B cell (primary cell): ENCODE measurements at places on chromosomes 13 and 19. TPM values are rescaled to one million over a fixed set of nuclear protein-coding genes. Genes with fewer than 3 reads are reported as not detected.

DNA sequence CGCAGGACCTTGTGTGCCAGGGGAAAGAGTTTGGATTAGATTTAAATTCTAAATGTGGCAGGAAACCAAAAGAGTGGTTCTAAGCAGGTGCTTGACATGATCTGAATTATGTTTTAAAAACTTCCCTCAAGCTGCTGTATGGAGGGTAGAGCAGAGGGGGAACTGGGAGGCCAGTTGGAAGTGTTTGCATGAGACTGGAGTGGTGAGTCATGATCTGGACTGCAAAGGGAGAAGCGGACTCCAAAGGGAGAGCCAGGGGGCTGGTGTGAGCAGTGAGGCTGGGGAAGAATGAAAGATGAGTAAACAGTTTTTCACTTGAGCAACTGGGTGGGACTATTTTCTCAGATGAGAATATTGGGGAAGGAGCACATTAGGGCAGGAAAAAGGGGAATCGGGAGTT lies 206.1 kb downstream of the DNAJC15 start:
- no peak for DNase-seq

- no peak for DNase-seq
Observed at GRCh38 chr19:13637664-13638063, 126.7 kb upstream of the MRI1 start.

Gene RGS9BP
- 0.03 and 0.07 TPM in 2 replicates for polyA plus RNA-seq

GRCh38 chr13:46086421-46086922 lies 18.4 kb downstream of the CPB2 start:
- no peak for DNase-seq

DNA sequence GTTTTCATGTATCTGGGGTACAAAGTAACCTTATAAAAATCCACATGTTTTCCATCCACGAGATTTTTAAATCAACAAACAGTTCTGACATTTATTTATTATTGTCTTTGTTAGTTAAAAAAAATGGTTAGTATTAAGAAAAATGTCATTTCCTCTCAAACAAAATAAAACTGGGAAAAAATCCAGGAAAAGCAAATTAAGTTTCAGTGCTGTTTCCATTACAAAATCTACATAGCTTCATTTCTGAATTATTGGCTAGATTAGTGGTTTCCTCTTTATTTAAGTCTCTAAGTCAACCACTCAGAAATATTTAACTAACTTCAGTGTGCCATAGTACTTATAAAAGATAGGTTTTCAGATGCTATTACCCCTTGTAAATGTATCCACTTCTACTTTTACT lies 49.1 kb downstream of the MZT1 start:
- DNase-seq = no peak

- DNase-seq = no peak
Observed at GRCh38 chr13:80962173-80962572, 621.2 kb upstream of the SPRY2 start.

Gene NLRP7
- polyA plus RNA-seq = 0.07 and 0.13 TPM in 2 replicates

DNA sequence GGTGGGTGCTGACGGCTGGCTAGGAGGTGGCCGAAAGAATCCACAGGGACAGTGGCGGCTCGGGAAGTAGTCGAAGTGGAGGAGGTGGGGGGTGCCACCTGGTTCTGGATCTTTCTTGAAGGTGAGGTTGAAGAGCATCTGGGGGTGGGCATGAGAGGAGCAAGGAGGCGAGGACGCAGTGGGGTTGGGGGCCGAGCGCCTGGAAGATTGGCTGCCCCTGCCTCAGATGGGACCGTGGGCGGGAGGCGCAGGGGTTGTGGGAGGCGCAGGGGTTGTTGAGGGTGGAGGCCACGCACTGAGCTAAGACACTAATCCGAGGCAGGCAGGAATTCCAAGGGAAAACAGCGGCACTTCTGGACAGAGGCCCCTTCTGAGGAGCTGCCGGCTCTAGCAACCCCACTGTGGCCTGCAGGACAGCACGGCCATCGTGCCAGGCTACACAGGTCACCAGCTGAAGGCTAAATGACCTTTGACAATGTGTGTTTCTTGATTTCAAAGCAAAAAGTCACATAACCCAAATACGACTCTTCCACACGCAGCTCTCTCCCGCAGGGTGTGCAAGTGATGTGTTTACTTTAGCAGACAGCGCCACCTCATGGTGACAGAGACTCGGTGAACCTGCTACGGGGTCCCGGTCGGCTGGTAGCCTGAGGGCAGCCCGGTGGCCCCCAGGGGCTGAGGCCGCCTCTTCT lies 44.1 kb upstream of the RANBP3 start:
- peak; percentile 72 for DNase-seq

Gene LNX2
- polyA plus RNA-seq = 2.9 and 3.7 TPM in 2 replicates

DNA sequence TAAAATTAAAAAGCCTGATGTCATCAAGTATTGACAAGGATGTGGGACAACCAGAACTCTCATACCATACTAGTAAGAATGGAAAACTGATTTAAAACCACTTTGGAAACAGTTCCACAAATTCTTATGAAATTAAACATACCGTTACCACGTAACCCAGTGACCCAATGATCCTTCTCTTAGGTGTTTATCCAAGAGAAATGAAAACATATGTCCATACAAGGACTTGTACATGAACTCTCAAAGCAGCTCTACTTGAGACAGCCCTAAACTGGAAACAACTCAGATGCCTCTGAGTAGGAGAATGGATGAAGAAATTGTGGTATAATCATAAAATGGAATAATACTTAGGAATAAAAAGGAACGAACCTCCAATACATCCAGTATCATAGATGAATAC lies 27.6 kb downstream of the SLC6A16 start:
- DNase-seq = no peak

GRCh38 chr13:30697177-30697953 lies 38.0 kb upstream of the ALOX5AP start:
- DNase-seq = no peak

DNA sequence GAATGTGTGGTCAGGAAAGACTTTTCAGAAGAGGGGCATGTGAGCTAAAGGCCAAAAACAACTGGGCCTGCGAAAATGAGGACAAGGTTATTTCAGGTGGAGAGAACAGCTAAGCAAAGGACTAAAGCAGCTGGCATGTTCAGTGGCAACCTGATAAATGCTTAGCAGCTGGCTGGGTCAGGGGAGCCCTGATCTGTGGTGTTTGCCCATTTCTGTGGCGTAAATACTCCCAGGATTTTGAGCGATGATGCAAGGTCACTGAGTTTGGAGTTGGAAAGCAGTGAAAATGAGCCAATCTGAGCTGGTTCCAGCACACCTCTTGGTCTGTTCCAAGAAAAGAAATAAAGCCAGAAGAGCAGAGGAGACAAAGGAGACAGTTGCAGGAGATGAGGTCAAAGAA lies 704.3 kb downstream of the UQCRFS1 start:
- no peak for DNase-seq

DNA sequence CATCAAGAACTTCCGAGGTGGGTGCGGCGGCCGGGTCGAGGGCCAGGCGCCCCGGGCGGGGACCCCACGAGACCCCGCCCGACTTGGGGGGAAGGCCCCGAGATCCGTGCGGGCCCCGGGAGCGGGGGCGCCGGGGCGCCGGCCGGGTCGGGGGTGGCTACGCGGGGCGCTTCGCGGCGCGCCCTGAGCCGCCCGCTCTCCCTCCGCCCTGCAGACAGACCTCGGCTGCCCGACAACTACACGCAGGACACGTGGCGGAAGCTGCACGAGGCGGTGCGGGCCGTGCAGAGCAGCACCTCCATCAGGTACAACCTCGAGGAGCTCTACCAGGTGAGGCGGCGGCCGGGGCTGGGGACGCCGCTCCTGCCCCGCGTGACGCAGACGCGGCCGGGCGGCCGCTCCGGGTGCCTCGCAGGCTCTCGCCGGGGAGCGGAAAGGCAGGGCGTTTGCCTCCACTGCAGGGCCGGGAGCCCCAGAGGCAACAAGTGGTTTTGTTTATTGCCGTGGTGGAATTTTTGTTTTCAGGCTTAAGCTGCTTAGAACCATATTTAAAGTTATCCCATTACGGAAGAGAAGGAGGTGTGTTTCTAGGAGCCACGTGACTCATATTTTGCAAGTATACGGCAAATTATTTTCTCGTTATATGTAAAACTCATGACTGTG lies 477 bp downstream of the CUL4A start:
- DNase-seq = peak; percentile 87

Gene IGSF23
- not detected in 2 replicates for polyA plus RNA-seq
